HT-29 (cell line): ENCODE measurements at places on chromosomes 12 and 14.
A peak's percentile ranks its signal among the peaks of the same experiment; 100 is the strongest.

GRCh38 chr14:63996625-63997220 lies 143.9 kb downstream of the SYNE2 start:
- no peak for DNase-seq

GRCh38 chr14:23763394-23763793 lies 127.2 kb downstream of the DHRS2 start:
- DNase-seq = no peak

DNA sequence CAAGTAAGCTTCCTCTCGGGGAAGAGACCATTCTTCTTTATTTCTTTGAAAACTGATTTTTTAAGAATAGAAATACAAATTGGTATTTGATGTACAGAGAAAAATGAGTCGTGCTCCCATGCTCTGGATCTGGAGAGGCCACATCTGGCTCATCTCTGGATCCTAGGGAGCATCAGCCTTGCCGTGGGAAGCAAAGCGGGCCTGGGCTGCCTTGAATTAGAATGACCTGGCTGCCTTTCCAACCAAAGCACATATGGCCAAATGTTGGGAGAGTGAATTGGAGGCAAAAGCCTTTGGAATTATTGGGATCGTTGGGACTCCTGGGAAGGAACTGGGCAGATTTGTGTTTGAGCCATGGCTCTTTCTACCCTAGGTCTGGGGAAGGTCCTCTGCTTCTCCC lies 80.0 kb downstream of the SLC25A47 start:
- no peak for DNase-seq

- DNase-seq = no peak
Measured at GRCh38 chr14:65600742-65601141, 188.2 kb downstream of the FUT8 start.

DNA sequence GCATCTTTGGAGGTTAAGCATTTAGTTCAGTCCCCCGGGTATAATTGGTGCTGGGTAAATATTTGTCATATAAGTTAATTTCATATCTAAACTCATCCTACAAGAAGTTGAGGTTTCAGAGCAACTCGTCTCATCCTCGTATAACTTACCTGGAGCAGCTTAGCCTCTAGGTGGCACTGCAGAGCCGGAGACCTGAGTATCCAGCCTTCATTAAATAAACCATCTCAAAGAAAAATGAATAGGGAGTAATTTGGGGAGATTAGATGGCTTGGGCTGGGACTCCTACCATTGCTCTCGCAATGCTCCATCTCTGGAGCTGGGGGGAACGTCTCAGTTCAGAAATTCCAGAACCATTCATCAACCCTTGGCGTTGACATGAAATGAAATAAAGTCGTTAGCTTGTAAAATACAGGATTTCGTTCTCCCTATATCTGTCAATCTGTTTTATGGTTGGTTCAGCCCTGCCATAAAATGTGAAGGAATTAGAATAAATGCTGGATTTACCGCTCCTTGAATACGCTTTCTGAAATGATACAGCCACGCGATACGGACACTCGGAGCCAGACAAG lies 122.9 kb upstream of the TMEM132D start:
- peak; percentile 62 for DNase-seq

DNA sequence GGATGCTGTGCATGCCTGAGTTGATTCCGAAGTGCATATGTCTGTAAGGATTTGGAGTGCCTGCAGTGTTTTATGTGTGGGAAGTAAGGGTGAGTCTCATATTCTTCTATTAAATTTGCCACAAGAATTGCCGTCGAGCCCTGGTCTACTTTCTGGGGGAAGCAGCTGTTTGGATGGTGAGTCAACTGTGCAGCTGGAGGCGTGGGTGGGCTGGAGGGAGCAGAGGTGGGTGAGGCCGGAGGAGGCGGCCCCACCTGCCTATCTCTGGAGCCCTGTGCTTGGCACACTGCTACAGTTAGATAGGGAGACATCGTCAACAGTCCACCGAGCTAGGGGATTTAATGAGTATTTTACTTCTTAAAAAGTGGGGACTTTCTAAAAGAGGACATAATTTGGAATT lies 9.7 kb downstream of the GLRX5 start:
- no peak for DNase-seq

DNA sequence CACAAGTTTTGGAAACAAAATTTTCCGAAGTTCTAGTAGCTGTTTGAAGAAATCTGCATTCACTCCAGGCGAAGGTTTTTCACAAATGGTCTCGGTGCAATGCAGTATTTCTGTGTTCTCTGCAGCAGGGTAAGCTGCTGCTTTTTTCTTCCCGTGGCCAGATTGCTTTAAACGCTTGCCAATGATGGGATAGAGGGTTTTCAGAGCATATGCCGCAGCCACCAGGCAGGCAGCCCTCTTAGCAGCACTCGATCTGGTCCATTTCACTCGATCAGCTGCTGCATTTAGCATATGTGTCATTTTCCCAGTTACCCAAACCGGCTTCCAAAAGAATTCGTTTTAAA lies 315 bp downstream of the ABCD2 start:
- DNase-seq = no peak

DNA sequence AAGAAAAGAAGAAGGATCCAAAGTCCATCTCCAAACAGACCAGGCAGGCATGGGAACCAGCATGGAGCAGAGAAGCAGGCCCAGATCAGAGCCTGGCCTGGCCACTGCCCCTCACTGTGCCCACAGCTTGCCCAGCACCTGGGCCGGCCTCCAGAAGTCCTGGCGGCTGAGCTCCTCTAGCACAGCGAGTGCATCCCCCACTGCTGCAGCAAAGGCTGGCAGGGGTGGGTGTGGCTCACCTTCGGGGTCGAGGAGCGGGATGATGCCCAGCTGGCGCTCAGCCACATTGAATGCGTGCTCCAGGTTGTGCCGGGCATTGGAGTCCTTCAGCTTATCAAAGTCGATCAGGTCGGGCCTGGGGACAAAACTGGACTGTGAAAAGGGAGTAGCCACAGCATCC lies 78.7 kb downstream of the SPTB start:
- no peak for DNase-seq

- DNase-seq = no peak
Measured at GRCh38 chr12:19925841-19926240, 442.5 kb upstream of the PDE3A start.

GRCh38 chr12:1870086-1870485 lies 48.4 kb downstream of the CACNA2D4 start:
- no peak for DNase-seq
